Sigmoid colon (tissue), 7 donors: ENCODE measurements at places on chromosomes 7 and 10. TPM values are rescaled to one million over a fixed set of nuclear protein-coding genes. Genes with fewer than 3 reads are reported as not detected.

The NACAD gene
- polyA plus RNA-seq: 1.9 TPM

The ZFAND4 gene
- polyA plus RNA-seq: 6.0 TPM

The CDHR3 gene
- 3.7 TPM for polyA plus RNA-seq

The ASAH2 gene
- 4.9 TPM for polyA plus RNA-seq

The CPA2 gene
- 3.0 TPM for polyA plus RNA-seq

The RABGEF1 gene
- polyA plus RNA-seq: 13.2 TPM

DNA sequence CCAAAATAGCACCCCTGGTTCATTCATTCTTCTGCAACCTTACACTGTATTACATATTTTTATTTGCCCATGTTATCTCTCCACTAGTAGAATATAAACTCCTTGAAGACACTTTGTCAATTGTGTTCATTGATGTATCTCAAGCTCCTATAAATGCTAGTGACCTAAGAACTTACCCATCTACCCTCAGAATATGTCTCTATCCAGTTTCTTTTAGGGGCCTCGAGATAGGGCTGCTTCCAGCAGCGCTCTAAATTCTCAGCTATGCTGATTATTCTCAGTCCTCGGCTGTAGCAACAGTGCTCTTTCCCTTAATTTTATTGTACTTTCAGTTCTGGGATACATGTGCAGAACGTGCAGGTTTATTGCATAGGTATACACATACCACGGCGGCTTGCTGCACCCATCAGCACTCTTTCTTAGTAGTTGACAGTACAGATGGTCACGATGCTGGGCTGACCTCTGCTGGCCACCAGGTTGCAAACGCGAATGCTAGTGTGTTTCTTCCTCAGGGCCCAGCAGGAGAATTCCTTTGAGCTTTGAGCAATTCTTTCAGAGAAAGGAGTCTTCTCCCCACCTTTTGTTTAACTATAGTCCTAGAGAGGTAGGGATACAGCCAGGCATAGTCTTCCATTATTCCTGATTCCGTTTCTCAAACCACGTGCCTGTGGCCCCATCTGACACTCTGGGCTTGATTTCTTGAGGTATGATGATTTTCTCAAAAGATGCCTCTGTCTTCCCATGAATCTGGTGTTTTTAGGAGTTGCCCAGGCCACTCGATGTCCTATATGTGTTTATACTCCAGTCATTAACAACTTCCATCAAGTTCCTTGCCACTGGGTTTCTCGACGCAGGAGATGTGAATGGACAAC is 49.1 kb upstream of the CDC14C start:
- H3K4me3 ChIP-seq: no peak overlapping the region
- H3K27me3 ChIP-seq: no peaks in the 10 kb centered on the region
- H3K36me3 ChIP-seq: no peaks in the 10 kb centered on the region
- H3K4me1 ChIP-seq: no peaks in the 10 kb centered on the region

GRCh38 chr7:143433759-143434158 is 9.5 kb upstream of the TAS2R60 start:
- H3K4me1 ChIP-seq: no peaks in the 10 kb centered on the region
- no peak overlapping the region for H3K4me3 ChIP-seq
- H3K27ac ChIP-seq: no peak overlapping the region
- DNase-seq: no peak

DNA sequence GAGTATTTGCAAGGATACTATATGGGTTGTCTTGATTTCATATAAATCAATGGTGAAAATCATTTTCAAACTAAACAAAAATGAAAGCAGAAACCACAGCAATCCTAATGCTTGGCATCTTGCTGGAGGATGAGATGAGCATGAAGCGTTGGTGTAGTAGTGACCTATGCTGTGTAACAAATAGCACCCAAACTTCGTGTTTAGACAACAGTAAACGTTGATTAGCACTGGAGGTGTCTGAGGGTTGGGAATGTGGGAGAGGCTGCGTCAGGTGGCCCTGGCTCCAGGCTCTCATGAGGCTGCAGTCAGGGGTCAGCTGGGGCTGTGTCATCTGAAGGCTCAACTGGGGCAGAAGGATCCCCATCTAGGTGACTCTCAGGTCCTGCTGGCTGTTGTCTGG is 67.8 kb downstream of the MICALL2 start:
- no peak for DNase-seq
- peaks cover 63% of the 10 kb centered on the region for H3K27me3 ChIP-seq
- H3K4me1 ChIP-seq: no peaks in the 10 kb centered on the region
- H3K4me3 ChIP-seq: no peak overlapping the region

GRCh38 chr10:86506062-86506461 is 15.5 kb downstream of the WAPL start:
- H3K27me3 ChIP-seq: no peaks in the 10 kb centered on the region
- no peak overlapping the region for H3K27ac ChIP-seq
- H3K36me3 ChIP-seq: peaks cover 17% of the 10 kb centered on the region
- DNase-seq: no peak

DNA sequence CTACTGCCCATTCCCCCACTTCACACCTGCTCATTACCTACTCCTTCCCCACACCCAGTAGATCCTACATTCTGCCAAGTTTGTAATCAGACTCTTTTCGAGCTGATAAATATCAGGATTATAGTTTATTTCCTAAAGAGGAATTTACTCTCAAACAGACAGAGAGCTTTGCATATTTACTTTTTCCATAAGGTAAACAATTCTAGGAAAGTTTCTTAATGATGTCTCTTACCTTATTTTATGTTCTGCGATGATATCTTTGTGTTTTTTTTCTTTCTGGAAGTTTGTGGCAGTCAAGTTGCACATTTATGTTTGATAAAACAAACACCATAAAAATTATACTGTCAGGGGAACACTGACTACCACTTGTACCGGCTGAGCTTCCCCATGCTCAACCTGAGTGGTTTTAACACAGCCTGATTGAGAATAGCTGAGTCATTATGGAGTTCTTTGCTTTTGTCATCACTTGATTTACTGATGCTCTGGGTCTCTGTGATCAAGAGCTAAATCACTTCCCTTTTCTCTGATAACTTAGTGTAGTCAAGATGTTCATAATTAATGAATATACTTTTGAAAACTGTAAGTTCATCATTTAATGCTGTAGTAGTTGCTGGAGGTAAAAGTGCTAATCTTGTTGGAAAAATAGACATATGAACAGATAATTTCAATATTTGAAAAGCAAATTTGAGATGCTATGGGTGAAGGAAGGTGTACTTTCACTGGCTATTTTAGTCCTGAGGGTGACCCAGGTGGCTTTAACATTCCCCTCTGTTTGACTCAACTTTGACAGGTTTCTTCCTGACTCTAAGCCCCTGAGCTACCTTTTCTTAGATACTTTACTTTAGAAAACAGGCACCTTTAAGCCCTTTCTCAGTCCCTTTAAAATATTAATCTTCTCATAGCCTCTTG is 1034.5 kb upstream of the LRRTM3 start:
- H3K4me1 ChIP-seq: no peaks in the 10 kb centered on the region
- no peak overlapping the region for H3K27ac ChIP-seq
- no peaks in the 10 kb centered on the region for H3K27me3 ChIP-seq
- no peaks in the 10 kb centered on the region for H3K36me3 ChIP-seq

- no peaks in the 10 kb centered on the region for H3K27me3 ChIP-seq
- H3K36me3 ChIP-seq: no peaks in the 10 kb centered on the region
- H3K4me1 ChIP-seq: no peaks in the 10 kb centered on the region
- no peak overlapping the region for H3K4me3 ChIP-seq
- no peak overlapping the region for H3K27ac ChIP-seq
Observed at GRCh38 chr10:103049237-103049636, 131.1 kb downstream of the CNNM2 start.

DNA sequence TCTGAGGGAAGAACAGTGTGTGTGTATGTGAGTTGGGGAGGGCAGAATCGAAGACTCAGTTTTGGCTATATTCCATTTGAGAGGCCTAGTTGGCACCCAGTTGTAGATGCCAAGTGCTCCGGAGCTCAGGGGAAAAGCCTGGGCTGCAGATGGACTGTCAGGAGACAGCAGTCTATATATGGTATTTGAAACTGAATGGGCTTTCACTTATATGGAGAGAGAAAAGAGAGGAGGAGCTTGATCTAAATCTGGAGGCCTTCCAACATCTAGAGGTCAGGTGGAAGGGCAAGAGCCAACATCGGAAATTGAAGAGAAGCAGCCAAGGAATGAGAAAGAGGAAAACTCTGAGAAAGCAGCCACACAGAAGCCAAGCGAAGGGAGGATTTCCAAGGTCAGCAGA is 350.8 kb upstream of the BMPER start:
- no peaks in the 10 kb centered on the region for H3K36me3 ChIP-seq
- H3K4me3 ChIP-seq: no peak overlapping the region
- no peak overlapping the region for H3K27ac ChIP-seq
- H3K4me1 ChIP-seq: no peaks in the 10 kb centered on the region
- no peak for DNase-seq
- no peaks in the 10 kb centered on the region for H3K27me3 ChIP-seq

- DNase-seq: no peak
- H3K36me3 ChIP-seq: no peaks in the 10 kb centered on the region
- H3K27me3 ChIP-seq: no peaks in the 10 kb centered on the region
- peaks cover 22% of the 10 kb centered on the region for H3K4me1 ChIP-seq
Observed at GRCh38 chr10:31341552-31341951, 22.5 kb downstream of the ZEB1 start.

GRCh38 chr7:34175837-34176236 is 270.5 kb downstream of the BMPER start:
- H3K27ac ChIP-seq: no peak overlapping the region
- no peak overlapping the region for H3K4me3 ChIP-seq
- H3K27me3 ChIP-seq: no peaks in the 10 kb centered on the region
- H3K36me3 ChIP-seq: no peaks in the 10 kb centered on the region
- H3K4me1 ChIP-seq: no peaks in the 10 kb centered on the region
- DNase-seq: no peak

DNA sequence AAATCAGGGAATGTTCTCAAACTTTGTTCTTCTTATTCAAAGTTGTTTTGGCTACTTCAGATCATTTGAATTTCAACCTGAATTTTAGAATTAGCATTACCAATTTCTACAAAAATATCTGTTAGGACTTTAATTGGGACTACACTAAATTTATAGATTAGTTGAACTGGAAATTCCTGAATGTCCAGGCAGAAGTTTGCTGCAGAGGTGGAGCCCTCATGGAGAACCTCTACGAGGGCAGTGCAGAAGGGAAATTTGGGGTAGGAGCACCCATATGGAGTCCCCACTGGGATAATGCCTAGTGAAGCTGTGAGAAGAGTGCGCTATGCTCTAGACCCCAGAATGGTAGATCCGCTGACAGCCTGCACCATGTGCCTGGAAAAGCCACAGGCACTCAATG is 22.8 kb upstream of the AGMO start:
- no peaks in the 10 kb centered on the region for H3K27me3 ChIP-seq
- no peak for DNase-seq
- H3K4me3 ChIP-seq: no peak overlapping the region
- H3K4me1 ChIP-seq: peaks cover 13% of the 10 kb centered on the region
- H3K27ac ChIP-seq: no peak overlapping the region

DNA sequence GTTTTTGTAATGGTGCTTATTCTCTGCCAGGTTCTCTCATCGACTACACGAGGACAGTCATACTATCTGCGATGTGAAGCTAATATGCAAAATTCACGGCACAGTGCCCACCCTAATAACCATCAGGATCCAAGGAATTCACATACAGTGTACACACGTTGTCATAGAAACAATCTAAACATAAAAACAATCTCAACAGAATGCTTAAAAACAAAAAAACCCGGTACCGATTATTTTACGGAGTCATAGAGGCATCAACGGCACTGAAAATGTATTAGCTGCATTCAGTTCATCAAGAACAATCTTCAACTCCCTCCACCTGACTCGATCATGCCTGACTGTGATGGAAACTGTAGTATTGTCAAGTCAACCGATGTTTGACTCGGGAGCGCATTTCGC is 628 bp downstream of the MRPS33 start:
- DNase-seq: no peak
- H3K4me1 ChIP-seq: peaks cover 15% of the 10 kb centered on the region
- peak overlapping the region; percentile 90 for H3K27ac ChIP-seq
- H3K4me3 ChIP-seq: peak overlapping the region; percentile 53
- no peaks in the 10 kb centered on the region for H3K27me3 ChIP-seq

- H3K4me3 ChIP-seq: no peak overlapping the region
- no peaks in the 10 kb centered on the region for H3K27me3 ChIP-seq
- H3K27ac ChIP-seq: no peak overlapping the region
- H3K4me1 ChIP-seq: peaks cover 20% of the 10 kb centered on the region
Observed at GRCh38 chr10:12501841-12502525, 152.6 kb downstream of the CAMK1D start.

- H3K4me3 ChIP-seq: no peak overlapping the region
- H3K4me1 ChIP-seq: no peaks in the 10 kb centered on the region
- no peak overlapping the region for H3K27ac ChIP-seq
- peaks cover 5% of the 10 kb centered on the region for H3K27me3 ChIP-seq
- peak; percentile 54 for DNase-seq
- H3K36me3 ChIP-seq: no peaks in the 10 kb centered on the region
Observed at GRCh38 chr10:132882069-132882951, 60.1 kb downstream of the CFAP46 start.

DNA sequence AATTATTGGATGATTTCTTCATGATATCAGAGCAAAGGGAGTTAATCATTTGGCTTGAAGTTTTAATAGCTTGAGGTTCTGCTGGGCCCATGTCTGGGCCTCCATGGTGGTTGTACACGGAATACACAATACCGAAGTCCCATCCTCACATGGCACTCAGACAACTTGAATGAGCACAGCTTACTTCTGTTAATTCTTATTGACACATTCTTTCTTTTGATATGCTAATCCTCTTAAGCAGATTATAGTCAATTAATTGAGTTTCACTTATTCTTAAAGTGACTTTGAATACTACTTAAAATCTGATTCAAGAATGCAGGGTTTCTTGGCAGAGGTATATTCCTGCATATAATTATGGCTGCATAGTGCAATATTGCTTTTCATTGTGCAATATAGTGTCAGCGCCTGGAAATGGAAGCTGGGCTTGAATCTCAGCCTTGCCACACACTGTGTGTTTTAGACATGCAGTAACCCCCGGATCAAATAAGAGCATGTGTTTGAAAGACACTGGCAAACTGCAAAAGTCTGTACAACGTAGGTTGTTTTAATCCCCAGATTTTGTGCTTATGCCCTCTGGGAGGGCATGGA is 543.5 kb upstream of the ADARB2 start:
- no peak overlapping the region for H3K4me3 ChIP-seq
- H3K27ac ChIP-seq: no peak overlapping the region
- DNase-seq: no peak

- no peak overlapping the region for H3K27ac ChIP-seq
- no peak for DNase-seq
- no peaks in the 10 kb centered on the region for H3K36me3 ChIP-seq
Observed at GRCh38 chr7:92586403-92586802, 3.8 kb downstream of the FAM133B start.

GRCh38 chr10:114233482-114233881 is 5.6 kb upstream of the VWA2 start:
- H3K4me3 ChIP-seq: no peak overlapping the region
- H3K36me3 ChIP-seq: no peaks in the 10 kb centered on the region
- no peaks in the 10 kb centered on the region for H3K4me1 ChIP-seq
- H3K27me3 ChIP-seq: peaks cover 36% of the 10 kb centered on the region
